PC-9 (cell line): ENCODE measurements at places on chromosomes 11 and 22. TPM values are rescaled to one million over a fixed set of nuclear protein-coding genes. Genes with fewer than 3 reads are reported as not detected.
A peak's percentile ranks its signal among the peaks of the same experiment; 100 is the strongest.

CYP2D6 gene
- 6.7 TPM in 2 replicates for total RNA-seq

PARVG gene
- 0.20 TPM in 1 of 2 replicates, not detected in the other for total RNA-seq

- no peak for DNase-seq
- H3K4me3 ChIP-seq, result peak overlapping the region; percentile 74; the same call in 1 of the 2 replicates
- H3K4me1 ChIP-seq, result peaks cover 64% of the 10 kb centered on the region
- H3K27ac ChIP-seq, result peak overlapping the region; percentile 89
Measured at GRCh38 chr11:63609971-63610580, 4.2 kb downstream of the PLAAT3 start.

GRCh38 chr11:16880184-16880801, 133.9 kb downstream of the PLEKHA7 start:
- H3K27ac ChIP-seq, result no peak overlapping the region
- H3K36me3 ChIP-seq, result no peaks in the 10 kb centered on the region
- H3K4me1 ChIP-seq, result peaks cover 37% of the 10 kb centered on the region
- no peaks in the 10 kb centered on the region for H3K27me3 ChIP-seq
- H3K4me3 ChIP-seq, result no peak overlapping the region
- no peak for DNase-seq
